ENCODE measurements at places on chromosomes 11 and 22. TPM values are rescaled to one million over a fixed set of nuclear protein-coding genes. Genes with fewer than 3 reads are reported as not detected.

DNA sequence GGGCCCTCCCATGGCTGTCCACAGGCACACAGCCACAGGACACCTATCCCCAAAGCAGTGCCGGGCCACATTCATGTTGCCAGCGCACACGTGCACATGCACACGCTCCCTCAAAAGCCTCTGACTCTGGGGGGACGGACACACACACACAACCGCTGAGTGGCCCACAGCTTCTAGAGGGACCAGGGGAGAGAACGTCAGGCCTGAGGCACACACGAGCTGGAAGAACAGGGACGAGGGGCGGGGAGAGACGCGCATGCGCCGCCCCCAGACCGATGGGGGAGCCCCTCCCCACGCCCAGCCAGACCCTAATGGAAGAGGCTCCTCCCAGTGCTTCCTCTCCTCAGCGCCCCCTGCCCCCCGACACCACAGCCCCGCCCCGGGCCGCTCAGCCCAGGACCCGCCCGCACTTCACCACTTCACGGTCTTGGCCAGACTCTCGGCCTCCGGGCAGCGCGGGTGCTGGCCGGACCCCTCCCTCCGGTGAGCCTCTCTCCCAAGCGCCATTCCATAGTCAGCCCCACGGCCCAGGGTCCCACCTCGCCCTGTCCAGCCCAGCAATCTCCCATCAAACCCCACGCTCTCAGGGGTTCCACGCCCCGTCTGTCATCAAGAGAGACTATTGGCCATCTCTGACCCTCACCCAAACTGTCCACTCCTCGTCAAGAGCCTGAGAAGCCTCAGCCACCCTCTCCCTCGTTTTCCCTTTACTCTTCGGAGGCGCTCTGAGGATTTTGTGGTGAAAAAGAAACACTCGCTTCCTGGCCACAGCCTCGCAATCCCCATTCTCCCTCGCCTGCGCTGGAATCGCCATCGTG is 11.7 kb downstream of the NRXN2 start:
- DNase-seq, result no peak

The TRIM22 gene
- total RNA-seq, result 1.9 TPM

The DLG2 gene
- 6.4 TPM for total RNA-seq

The SPDYC gene
- total RNA-seq, result not detected

All from PC-9 (cell line).